ENCODE measurements at places on chromosomes 16 and 17. TPM values are rescaled to one million over a fixed set of nuclear protein-coding genes. Genes with fewer than 3 reads are reported as not detected.

DNA sequence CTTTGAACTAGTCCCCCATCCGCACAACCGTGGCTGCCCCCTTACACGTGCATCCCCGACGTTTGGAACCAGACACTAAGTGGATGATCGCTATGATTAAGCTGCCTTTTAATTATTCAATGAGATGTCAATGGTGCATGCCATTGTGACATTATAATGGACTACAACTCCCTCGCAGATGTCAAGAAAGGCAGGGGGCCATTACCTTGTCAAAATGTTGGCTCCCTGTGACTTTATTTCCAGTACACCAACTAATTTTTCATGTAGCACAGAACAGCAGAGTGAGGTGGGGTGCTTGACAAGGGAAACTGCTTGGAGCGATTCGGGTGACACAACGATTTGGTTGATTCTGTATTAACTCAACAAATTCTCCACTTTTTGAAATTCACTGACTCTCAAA is 26.5 kb downstream of the ASIC2 start:
- DNase-seq: no peak

GRCh38 chr16:88003316-88003715 is 52.1 kb downstream of the BANP start:
- no peak for DNase-seq

DNA sequence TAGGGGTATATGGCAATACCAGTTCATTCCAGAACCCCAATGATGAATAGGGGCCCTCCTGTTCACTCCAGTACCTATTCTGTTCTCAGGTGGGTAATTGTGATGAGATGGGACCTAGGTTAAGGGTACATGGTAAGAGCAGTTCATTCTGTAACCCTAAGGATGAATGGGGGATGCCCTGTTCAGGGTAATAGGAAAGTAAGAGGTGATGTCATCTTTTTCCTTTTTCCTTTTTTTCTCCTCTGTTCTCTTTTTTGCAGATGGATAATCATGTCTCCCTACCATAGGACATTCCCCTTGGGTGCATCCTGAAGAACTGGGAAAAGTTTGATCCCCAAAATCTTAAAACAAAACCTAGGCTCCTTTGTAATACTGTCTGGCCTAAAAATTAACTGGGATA is 25.0 kb upstream of the SLC6A2 start:
- DNase-seq: no peak

DNA sequence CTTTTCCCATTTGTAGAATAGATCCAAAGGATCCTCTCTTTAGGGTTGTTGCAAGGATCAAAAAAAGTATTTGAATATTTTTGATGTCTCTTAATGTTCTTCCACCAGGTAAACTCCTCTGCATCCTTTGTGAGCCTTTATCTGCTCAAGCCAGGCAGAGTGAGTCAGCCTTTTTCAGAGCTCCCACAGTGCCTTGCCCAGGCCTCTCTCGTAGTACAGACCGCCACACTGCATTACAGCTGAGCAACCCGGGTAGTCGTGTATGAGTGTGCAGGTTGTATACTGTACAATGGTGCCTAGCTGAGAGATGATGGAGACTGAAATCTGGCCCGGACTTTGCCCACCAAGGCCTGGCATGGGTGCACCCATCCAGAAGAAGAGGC is 20.9 kb downstream of the RHBDL3 start:
- DNase-seq: no peak

GRCh38 chr17:60358606-60359225 is 33.2 kb downstream of the USP32 start:
- no peak for DNase-seq

The CD79B gene
- total RNA-seq: 0.51 TPM

Measured in dermis microvascular lymphatic vessel endothelial cell (primary cell).